AG08395 (cell line): ENCODE measurements at places on chromosomes 4 and X.

- DNase-seq: no peak
Measured at GRCh38 chr4:96736352-96736889, 896.5 kb downstream of the PDHA2 start.

DNA sequence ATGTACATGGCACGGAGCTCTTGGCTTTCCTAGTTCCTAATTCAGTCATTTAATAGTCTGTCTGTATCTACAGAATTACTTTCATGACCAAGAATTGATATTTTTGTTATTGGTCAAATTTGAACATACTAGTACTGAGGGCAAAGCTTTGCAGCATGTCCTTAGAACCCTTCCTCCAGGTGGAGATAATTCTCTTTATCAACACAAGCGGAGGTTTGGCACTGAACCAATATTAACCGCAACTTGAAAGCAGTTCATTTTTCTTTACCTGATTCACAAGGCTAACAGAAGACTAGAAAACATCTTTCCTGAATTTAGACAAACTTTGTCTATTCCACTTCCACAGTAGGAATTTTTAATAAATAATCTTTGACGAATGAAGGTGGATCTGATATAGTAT lies 73.8 kb downstream of the TACR3 start:
- DNase-seq: no peak

GRCh38 chrX:19886375-19886774 lies 1.0 kb downstream of the SH3KBP1 start:
- no peak for DNase-seq

GRCh38 chrX:11187001-11187400 lies 75.9 kb downstream of the HCCS start:
- DNase-seq: no peak

DNA sequence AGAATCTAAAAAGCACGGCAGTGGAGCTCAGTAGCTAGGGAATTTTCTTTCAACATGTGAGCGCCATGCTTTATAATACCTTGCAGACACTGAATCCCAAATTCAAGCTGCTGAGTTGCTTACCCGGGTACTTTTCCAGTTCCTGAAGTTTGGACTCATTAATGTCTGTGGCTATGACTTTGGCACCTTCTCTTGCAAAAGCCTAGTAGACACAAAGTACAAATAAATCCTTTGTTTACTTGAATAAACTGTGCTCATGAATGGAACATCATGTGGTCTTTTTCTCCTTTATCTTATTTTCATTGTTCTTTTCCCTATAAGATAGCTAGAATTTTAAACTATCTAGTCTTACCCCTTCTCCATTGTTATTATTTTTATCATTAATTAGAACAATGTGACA lies 4.6 kb downstream of the BDH2 start:
- no peak for DNase-seq

- no peak for DNase-seq
Measured at GRCh38 chr4:37043342-37043741, 201.2 kb upstream of the NWD2 start.

DNA sequence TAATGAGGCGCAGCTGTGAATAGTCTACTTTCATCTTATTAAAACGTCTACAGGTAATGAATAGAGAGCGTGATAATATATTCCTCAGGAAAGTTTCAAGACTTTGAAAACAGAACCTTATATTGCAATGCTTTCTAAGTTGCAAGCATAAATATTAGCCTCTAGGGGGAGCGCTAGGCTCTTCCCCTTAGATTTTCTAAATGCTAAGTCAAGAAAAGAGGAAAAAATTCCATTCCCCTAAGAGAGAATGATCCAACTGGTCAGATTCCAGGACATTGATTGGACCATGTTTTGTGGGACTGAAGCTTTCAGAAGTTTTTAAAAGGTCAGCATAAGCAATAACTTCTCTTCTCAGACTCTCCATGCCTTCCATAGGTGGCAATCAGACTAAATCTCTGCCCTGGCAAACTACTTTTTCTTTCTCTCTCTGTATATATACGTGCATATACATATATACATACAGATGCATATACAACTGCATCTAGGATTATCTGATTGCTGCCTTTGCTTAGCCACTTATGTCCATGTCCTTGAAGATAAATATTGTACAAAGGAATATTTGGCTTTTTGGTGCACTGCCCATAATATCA lies 492.9 kb downstream of the INPP4B start:
- DNase-seq: peak; percentile 56

GRCh38 chrX:8987672-8988250 lies 46.2 kb downstream of the FAM9B start:
- DNase-seq: no peak

DNA sequence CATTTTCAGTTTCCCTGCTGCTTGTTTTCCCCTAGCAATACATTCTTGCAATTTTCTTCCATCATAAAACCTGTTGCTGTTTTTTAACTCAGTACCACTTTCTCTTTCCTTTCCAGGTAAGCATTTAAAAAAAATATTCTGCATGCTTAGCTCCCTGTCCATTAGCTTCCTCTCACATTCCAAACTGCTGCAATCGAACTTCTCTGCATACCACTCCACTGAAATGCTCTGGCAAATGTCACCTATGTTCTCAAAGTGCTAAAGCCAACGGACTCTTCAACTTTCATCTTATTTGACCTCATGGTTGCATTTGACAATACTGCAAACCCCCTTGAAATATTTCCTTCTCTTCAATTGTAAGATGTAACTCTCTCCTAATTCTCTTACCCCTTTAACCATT lies 192.7 kb downstream of the ANAPC10 start:
- DNase-seq: no peak

- no peak for DNase-seq
Measured at GRCh38 chr4:48022192-48022799, 5.7 kb downstream of the NIPAL1 start.
